Lower leg skin (tissue), 4 donors: ENCODE measurements at places on chromosomes 1 and 21. TPM values are rescaled to one million over a fixed set of nuclear protein-coding genes. Genes with fewer than 3 reads are reported as not detected.

The ARHGEF11 gene
- total RNA-seq = 30.9 TPM

The PERM1 gene
- not detected for total RNA-seq

The GNG4 gene
- total RNA-seq = 0.17 TPM

- DNase-seq = no peak
Measured at GRCh38 chr1:109485001-109485400, 1.3 kb downstream of the ATXN7L2 start.

DNA sequence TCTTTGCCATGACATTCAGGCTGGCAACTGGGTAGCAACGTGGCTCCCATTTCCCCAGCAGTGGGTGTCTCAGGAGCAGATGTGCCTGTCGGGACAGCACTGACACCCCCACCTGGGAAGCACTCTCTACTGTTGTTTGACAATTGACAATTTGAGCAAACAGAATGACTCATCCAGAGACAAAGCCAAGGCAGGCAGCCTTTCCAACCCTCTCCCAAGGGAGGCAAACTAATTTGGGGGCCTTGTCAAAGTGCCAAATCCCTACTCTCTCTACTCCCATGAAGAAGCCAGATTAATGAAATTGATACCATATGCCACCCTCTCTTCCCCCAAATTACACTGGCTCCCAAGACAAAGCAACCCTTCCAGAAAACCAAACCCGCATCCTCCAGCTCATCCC is 65.6 kb downstream of the GRIK3 start:
- no peak for DNase-seq

DNA sequence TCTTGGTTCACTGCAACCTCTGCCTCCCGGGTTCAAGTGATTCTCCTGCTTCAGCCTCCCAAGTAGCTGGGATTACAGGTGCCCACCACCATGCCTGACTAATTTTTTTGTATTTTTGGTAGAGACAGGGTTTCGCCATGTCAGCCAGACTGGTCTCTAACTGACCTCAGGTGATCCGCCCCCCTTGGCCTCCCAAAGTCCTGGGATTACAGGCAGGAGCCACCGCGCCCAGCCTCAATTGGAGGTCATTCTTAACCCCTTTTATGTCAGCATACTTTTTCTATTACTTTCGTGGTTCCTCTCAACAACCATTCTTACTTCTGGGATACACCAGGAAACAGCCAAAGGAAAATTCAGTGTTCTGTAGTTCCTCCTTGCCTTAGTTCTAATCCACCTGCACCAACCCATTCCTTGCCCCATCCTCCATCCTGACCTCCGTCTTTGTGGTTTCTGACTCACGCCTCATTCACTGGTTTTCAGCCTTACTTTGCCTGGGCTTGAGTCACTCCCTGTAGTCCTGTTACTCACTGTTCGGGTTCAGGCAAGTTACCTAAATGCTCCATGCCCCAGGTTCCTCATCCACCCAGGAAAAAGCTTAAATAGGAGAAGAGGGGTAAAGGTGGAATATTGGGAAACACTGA is 12.9 kb upstream of the BCL10 start:
- peak; percentile 58 for DNase-seq

DNA sequence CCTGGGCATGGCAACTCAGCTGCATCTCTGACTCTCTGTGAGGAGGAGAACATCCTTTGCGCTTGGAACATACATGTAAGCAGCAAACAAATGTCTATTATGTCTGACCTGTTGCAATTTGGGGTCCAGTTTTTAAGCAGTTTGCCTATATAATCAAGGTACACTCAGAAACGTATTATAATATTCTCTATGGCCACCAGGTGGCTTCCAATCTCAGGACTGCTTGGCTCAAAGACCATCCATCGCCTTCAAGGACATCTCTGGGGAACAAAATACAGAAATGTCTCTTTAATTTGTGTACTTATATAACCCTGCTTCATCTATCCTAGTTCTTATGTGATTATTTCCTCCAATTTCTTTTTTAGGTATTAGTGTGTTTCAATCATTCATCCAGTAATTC is 227.2 kb downstream of the OLFM3 start:
- DNase-seq = no peak

DNA sequence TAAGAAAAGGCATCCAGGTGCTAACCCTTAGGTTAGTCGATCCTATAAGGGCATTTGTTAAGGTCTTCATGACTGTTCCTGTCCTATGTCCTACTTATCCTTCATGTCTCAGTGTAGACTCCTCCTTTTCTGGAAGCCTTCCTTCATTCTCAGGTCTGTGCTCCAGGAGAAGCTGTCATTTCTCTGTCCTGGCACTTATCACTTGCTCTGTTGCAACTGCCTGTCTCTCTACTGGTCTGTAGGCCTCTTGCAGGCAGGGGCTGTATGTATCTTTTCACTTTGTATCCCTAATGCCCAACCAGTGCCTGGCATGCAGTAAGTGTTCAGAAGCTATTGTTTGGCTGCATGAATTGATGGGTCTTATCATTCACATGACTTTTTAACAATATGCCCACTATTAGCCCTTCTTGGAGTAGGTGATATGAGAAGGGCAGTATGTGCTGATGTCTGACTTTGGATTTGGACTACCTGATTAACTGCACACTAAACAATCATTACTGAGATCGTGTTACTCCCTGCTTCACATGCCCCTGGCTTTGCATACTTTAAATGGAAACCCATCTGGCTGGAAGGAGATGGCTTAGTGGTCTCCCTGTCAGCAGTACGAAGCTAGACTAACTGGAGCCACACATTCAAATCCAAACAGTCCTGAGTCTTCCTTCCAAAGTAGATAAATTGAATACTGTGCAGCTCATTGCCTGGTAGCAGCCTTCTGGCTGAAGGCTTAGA is 88.8 kb downstream of the RGL1 start:
- no peak for DNase-seq

GRCh38 chr1:220879509-220880361 is 492 bp downstream of the HLX start:
- DNase-seq = no peak

DNA sequence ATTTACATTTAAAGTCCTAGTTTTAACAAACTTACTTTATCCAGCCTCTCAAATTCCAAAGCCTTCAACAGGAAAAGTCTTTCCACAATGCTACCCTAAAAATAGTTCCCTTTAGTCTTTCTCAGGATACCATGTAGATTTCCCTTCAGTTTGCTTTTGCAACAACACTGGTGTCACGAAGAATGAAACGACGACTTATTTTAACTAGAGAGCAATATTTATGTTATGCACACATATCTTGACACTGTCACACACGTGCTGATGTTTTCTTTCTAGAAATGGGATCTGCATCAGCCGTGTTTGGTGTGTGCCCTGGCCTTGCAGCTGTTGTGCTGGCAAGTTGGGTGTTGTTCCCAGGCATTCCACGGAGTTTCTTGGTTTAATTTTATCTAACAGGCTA is 75.5 kb downstream of the SIPA1L2 start:
- DNase-seq = no peak

GRCh38 chr1:8015036-8015808 is 10.9 kb downstream of the ERRFI1 start:
- DNase-seq = peak; percentile 76

DNA sequence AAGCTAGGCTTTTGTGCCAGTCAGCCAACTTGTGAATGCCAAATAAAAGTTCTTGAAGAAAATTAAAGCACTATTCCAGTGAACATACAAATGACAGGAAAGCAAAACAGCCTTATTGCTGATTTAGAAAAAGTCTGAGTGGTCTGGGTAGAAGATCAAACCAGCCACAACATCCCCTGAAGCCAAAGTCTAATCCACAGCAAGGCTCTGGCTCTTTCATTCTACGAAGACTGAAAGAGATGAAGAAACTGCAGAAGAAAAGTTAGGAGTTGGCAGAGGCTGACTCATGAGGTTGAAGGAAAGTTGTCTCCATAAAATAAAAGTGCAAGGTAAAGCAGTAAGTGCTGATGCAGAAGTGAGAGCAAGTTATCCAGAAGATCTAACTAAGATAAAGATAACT is 65.9 kb downstream of the LHX4 start:
- no peak for DNase-seq

GRCh38 chr1:18532390-18533170 is 51.9 kb downstream of the KLHDC7A start:
- peak; percentile 53 for DNase-seq
